ENCODE measurements at places on chromosomes 16 and 17. TPM values are rescaled to one million over a fixed set of nuclear protein-coding genes. Genes with fewer than 3 reads are reported as not detected.

DNA sequence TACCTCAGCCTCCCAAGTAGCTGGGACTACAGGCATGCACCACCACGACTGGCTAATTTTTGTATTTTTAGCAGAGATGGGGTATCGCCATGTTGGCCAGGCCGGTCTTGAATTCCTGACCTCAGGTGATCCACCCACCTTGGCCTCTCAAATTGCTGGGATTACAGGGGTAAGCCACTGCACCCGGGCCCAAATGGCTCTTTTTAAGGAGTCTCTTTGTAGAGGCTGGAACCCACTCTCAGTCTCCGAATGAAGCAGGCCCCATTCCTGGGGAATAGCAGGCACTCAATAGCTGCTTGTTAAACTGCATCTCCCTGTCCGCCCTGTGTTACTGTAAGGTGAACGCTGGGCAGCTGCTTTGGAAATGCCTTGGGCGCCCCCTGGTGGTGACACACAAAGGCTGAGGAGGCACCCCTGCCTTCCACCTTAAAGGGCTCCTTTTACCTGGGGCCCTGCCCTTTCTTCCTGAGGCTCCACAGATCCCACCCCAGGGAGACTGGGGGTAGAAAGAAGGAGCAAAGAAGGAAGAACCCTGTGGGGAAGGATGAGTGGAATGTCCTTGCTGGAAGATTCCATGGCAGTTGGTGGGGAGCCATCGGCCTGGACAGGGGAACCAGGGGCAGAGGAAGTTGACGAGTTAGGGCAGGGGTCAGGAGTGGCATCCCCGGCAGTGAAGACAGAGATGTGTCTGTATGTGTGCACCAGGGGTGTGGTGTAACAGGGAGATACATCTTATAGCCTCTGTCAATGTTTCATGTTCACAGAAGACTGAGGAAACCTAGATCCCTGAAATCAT lies 6.1 kb upstream of the SP2 start:
- peak; percentile 90 for DNase-seq

GRCh38 chr17:79811011-79811867 lies 14.4 kb upstream of the CBX8 start:
- no peak for DNase-seq

Gene MSI2
- 51.5 TPM for polyA plus RNA-seq

Gene CACNG5
- polyA plus RNA-seq: not detected

Gene ACE
- polyA plus RNA-seq: 5.6 TPM
